ENCODE measurements at places on chromosomes 4 and X. TPM values are rescaled to one million over a fixed set of nuclear protein-coding genes. Genes with fewer than 3 reads are reported as not detected.

DNA sequence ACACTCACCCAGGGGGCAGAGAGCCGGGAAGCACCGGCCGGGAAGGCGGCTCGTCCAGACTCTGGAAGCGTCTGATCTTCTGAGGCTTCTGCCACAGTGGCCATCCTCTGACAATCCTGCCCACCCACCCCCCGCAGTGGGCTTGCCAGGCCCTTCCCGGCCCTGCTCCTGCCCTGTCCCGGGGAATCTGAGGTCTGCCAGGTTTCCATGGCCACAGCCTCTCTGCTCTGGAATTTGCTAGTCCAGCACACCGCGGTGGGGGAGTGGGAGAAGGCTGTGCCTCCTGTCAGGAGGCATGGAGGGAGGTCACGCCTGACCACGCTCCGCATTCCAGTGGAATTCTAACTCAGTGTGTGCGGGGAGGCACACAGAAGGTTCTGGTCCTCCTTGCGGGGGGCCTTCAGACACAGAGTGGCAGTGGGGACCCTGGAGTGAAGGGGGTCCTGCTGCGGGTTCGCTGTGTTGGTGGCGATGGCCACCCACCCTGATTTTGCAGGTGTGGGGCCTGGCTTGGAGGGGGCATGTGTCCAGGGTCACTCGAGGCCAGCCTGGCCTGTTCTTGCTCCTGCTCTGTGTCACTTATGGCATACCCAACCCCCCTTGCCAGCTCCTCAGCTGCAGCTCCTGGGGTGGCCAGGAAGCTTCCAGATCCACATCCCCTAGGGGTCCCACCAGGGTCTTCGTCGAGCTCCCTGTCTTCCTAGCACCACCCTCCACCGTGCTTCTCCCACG lies 55.6 kb upstream of the ADRA2C start:
- DNase-seq: no peak

DNA sequence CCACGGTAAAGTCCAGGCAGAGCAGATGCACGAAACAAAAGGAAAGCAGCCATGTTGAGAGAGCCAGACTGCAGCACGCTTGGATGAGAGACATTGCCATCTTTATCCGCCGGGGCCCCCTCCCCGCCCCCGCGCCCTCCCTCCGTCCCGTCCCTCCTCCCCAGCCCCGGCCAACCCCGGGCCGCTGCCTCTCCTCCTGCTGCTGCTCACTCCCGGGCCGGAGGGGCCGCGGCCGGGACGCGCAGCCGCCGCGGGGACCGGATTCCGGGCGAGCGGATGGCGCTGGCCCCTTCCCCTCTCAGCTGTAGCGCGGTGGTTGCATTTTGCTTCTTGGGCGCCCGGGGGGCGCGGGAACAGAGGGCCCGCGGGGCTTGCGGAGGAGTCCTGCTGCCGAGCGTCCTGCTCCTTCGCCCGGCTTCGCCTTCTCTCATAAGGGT lies 542 bp downstream of the RNF150 start:
- DNase-seq: no peak

- DNase-seq: no peak
These were observed 38.9 kb downstream of the ANXA10 start for GRCh38 chr4:168131196-168131595.

DNA sequence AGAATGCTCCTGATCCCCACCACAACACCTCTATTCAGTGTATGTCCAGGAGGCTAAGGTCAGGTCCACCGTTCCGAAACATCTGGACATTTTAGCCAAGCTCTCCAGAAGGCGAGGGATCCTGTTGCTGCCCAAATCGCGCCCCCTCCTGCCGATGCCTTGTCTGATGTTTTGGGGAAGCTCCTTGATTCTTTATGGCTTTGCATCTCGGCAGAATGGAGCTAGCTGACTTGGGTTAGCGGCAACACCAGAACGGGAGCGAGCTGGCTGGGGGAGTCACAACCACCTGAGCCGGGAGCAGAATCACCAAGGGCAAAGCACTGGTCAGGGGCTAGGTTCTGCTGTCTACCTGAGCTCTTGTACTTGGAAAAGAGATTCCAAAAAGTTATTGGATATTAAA lies 6.6 kb upstream of the POU3F4 start:
- no peak for DNase-seq

DNA sequence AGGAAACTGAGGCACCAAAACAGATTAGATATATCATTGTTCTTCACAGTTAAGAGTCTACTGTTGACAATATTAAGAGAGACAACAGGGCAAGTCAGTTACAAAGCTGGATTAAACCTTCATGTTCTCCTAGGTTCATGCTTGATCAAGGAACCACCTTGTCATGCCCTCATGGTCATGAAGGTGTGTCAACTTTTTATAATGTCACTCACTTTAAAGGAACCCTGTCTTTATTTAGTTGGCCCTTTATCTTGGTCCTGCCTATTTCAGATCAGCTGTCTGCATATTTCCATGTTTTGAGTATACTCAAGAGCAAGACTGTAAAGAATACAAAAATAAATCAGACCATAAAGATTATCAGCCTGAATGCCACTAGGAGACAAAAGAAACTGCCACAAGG lies 140.2 kb upstream of the FAM241A start:
- DNase-seq: no peak

VEGFC gene
- total RNA-seq: not detected
